ENCODE measurements at places on chromosomes 5 and 9.

GRCh38 chr5:171369898-171370297, 17.8 kb upstream of the NPM1 start:
- no peak for DNase-seq

DNA sequence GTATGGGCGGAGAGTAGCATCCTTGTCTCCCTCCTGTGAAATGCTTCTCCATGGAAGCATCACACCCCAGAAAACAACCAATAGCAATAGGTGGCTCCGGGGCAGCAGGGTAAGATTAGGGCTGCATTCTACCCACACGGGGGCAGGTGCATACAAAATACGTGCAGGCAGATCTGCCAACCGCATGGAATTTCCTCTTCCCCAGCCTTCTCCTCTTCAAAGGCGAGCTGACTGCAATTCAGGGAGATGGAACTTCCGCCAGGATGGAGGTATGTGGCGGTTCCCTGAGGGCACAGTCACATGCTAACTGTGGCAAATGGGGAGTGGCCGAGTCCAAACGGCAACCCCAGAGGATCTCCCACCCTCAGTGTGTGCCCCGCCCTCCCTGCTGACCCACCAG, 81.5 kb downstream of the LMNB1 start:
- no peak for DNase-seq

GRCh38 chr5:16082053-16082452, 97.5 kb downstream of the MARCHF11 start:
- no peak for DNase-seq

DNA sequence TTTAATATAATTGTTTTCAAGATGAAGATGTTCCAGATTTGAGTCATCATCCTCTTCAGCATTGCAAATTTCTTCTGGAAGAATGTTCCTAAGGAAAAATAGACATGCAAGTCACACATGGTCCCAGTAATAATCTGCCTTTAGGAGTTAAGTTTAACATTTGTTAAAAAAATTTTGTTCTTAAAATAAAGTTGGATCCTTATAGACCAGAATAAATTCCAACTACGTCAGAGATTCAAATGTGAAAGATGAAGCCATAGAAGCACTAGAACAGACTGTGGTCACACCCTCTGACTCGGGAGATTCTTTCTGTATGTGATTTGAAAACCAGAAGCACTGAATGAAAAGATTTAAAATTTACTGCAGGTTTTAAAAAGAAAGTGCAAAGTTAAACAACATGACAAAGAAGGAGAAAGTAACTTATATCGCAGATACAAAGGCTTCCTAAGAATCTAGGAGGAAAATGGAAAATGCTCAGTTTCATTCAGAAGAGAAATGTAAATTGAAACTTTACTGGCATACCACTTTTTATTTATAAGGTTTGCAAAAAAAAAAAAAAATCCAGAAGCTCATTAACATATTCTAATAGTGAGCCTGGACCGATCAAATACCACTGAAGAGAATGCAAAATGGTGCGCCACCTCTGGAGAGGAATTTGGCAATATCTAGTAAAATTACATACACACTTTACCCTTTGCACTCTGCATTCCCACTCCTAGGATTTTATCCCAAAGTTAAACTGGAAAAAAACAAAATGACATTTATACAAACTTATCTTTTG, 14.3 kb upstream of the ASPN start:
- DNase-seq, result no peak

GRCh38 chr9:134618163-134618832, 23.3 kb upstream of the COL5A1 start:
- DNase-seq, result no peak

DNA sequence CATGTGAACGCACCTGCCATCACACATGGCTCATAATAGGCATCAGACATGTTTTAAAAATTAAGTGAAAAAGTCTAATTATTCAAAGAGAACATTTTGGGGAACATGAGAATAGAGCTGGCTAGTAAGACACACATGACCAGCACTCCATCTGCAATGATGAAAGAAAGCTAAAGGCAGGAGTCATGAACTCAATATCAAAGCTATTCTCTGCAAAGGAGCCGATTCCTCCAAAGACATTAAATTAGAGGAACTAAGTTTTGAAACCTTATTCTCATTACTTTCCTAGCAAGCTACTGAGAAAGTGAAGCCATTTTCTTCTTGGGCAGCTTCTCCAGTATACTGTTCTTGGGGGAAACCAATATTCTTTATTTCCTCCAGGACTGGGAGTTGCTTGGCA, 172.0 kb downstream of the CRB2 start:
- no peak for DNase-seq

GRCh38 chr9:100689635-100690034, 111.8 kb downstream of the CAVIN4 start:
- no peak for DNase-seq

DNA sequence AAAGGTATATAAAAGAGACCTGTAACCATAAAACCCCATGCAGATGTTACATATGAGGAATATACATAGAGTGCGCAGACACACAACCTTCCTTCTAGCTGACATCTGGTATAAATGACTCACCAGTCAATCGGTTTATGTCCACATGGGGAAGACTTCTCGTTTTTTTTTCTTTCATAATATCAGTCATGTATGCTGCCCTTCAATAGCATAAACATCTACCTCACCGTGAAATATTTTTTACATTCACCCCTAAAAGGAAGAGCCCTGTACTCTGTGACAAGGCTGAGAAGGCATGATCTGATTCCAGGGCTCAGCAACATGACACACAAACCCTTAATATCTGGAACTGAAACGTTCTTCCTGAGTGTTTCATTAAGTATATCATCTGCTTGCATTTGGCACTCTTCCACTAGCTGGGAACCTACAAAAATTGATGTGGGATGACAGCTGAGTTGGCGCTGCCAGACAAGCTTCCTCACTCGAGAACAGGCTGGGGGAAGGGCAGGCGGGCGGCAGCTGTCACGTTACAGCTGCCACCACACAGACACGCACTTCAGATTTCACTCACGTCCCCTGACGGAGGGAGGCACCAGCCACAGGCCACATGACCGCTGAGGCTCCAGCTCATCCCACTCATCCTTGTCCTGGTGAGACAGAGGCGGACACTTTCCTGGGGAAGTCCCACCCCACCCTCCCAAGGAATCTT, 74.2 kb downstream of the SHB start:
- no peak for DNase-seq

GRCh38 chr9:101311758-101312420, 72.9 kb downstream of the BAAT start:
- no peak for DNase-seq

DNA sequence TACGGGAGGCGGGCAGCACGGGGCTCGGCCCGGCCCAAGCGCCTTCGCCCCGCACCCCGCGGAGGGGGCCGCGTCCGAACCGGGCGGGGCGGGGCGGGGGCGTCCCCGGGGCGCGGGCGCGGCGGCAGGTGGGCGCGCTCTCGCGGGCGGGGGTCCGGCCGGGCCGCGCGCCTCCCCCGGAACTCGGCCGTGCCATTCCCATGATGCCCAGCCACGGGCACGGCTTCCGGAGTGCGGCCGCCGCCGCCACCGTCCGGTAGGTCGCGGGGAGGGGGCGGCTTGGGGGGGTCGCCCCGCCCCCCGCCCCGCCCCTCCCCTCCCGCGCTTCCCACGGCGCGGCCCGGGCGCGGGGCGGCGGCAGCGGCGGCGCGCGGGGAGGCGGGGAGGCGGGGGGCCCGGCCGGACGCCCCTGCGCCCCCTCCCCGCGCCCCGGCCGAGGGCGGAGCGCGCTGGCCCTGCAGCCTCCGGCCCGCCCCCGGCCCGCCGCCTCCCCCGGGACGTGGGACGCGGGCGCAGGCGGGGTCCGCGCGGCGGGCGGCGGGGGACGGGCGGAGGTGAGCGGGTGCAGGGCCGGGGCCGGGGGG, at the start of gene PPP1R26:
TSS of gene PPP1R26 (plus strand) at position 314 of the 584 bp plus-strand sequence. CDS start 4,729 bp downstream, outside the sequence.
- no peak for DNase-seq

GRCh38 chr5:171024084-171024483, 162.3 kb downstream of the RANBP17 start:
- no peak for DNase-seq

DNA sequence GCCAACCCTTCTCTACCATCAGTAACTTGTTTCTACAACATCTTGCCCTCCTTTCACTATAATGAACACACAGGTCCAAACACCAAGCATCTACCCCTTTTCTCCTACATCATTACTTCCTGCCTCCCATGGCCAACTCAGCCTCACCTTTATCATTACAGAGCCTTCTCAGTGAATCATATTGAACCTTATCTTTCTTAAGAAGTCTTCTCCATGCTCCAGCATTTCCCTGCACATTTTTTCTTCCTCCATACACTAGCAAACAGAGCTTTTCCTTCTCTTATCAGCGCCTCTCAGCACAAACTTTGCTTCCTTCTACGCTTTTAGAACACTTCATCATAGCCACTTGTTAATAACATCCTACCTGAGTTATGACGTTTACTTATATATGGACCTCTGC, 148.2 kb downstream of the ARL15 start:
- DNase-seq, result no peak

DNA sequence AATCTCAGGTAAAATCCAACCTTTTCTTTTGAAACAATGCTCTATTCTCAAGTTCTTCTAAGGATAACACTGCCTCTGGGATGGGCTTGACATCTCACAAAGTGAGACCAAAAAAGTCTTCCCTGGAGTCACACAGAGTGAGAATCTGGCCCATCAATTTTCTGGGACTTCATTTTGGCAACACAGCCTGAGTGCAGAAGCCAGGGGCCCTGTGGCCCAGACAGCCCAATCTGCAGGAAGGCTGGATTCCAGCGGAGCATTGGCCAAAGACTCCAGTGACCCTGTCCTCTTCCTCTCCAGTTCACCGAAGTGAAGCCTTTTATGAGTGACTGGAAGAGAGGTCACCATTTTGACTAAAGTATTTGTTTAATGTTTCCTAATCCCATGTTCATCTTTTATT, 105.1 kb downstream of the PLK2 start:
- no peak for DNase-seq

DNA sequence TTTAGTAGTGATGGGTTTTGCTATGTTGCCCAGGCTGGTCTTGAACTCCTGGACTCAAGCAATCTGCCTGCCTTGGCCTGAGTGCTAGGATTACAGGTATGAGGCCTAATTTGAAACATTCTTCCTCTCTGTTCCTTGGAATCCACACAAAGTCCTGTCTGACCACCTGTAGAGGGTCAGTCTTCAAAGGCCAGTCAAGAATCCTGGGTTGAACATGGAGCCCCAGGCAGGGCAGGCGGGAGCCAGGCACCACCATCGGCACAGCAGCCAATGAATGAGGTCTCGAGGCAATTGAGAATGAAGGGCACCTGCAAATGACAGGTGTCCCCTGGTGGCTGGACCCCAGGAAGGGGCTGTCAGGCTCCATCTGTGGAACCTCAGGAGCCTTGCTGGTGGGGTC, 17.4 kb upstream of the NCS1 start:
- DNase-seq, result no peak

DNA sequence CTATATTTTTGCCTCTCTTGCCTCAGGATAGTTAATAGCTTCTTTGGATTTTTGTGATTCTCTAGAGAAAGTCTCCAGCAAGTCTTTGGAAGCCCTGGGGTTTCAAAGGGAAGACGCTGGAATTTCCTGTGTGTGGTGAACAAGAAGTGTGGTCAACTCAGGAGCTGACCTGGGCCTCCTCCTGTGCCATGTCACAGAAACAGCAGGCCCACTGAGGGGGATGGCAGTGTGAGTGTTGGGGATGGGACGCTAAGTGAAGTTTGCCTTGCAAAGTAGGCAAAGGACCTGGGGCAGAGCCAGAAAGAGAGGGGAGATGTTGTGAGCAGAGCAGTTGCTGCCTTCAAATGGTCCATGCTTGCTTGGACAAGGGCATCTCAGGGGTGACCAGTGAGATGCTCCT, 226.3 kb downstream of the DMRT2 start:
- DNase-seq, result no peak
